Karpas-422 (cell line): ENCODE measurements at places on chromosomes 1 and 21. TPM values are rescaled to one million over a fixed set of nuclear protein-coding genes. Genes with fewer than 3 reads are reported as not detected.

Gene OR2L2
- 0.07 TPM in 1 of 2 replicates, not detected in the other for total RNA-seq

Gene BEST4
- total RNA-seq = 1.0 and 1.3 TPM in 2 replicates

- no peak for DNase-seq
- no peak overlapping the region for H3K27ac ChIP-seq
- no peaks in the 10 kb centered on the region for H3K4me1 ChIP-seq
- no peak overlapping the region for H3K4me3 ChIP-seq
- H3K36me3 ChIP-seq = no peaks in the 10 kb centered on the region
Measured at GRCh38 chr21:45802425-45802824, 158.9 kb downstream of the PCBP3 start.

DNA sequence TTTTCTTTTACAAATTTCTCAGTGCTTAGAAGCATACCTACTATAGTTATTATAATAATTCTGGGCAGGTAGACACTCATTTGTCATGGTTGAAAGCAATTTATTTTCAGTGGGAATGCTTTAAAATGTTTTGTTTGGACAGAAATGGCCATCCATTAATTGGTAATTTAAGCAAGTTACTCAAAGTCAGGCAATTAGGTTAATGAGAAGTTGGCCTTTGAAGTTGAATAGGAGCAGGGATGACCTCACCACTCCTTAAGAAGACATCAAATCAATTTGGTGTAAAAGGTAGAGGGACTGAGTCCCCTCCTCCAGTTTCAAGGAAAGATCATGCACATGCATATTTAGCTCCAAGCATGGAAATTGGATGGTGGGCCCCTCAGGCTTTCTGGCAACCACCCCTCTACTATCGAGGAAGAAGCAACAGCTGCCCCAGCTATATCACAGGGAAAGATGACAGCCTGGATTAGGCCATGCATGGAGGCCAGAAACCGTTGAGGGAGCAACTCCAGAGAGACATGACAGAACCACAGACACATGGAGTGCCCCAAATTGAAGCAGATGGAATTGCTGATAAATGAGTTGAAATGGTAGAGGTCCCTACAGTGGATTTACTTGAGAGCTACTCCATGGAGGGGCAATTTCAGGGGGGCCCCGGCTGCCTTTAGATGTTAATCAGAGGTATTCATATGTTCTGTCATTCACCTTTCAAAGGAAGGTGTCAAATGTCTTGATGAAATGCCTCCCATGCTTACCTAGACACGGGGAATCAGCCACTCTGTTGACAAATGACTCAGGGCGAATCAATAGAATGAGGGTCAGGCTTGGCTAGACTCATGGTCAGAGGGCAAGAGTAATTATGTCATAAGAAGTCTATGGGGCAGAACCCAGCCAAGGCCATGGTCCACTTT, 26.7 kb downstream of the HLX start:
- no peak overlapping the region for H3K4me3 ChIP-seq
- H3K27ac ChIP-seq = no peak overlapping the region
- DNase-seq = no peak
- H3K27me3 ChIP-seq = no peaks in the 10 kb centered on the region; the same call in 1 of the 2 replicates
- no peaks in the 10 kb centered on the region for H3K4me1 ChIP-seq

- no peaks in the 10 kb centered on the region for H3K36me3 ChIP-seq
- H3K4me3 ChIP-seq = no peak overlapping the region
- H3K27ac ChIP-seq = no peak overlapping the region
- no peak for DNase-seq
Measured at GRCh38 chr1:48876330-48876785, 99.7 kb upstream of the BEND5 start.
